ENCODE measurements at places on chromosomes 3 and 15.

GRCh38 chr3:106305127-106305526, 436.3 kb upstream of the CBLB start:
- DNase-seq, result no peak

DNA sequence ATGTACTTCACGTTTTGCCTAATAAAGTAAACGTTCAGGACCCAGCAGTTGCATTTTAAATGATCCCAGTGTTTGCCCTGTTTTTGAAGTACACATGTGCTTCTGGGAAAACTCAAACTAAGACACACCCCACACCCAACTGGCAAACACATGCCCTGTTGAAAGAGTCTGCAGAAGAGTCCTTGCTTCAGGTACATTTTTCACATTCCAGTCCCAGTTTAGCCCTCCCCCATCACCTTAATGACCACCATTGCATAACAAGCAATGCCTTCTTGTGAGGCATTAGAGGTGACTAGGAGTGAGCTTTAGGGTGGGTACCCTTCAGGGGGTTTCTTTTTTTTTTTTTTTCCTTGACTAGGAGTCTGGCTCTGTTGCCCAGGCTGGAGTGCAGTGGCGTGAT, 322.3 kb downstream of the CNTN4 start:
- no peak for DNase-seq

DNA sequence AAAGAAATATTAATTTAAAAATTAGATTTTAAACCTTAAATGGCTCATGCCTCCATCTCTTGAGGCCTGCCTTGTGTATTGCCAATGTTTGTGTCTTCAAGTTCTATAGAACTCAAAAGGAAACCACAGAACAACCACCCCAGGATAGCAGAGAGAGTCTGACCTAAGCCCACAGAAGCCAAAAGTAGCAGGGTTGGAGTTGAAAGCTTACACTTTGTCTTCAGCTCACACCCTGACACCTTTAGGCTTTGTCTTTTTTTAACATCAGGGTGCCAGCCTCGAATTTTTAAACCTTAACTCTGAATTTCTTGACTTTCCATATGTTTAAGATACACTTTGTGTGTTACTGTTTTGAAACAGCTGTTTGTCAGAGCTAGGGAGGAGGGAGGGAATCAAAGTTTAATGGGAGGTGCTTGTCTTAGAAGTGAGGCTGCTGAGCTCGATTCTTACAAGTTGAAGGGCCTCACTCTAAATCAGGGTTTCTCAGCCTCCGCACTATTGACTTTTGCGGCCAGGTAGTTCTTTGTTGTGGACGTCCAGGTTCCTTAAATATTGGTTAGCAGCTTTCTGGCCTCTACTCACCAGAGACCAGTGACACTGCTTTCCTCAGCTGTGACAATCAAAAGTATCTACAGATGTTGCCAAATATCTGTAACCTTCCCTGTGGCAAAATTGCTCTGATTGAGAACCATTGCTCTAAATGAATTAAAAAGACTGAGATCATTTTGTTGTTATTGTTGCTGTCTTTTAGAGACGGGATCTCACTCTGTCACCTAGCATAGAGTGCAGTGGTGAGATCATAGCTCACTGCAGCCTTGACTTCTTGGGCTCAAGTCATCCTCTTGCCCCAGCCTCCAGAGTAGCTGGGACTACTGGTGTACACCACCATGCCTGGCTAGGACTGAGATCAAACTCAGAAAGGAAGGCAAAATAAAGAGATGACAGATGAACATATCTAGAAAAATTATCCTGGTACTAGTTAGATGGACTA, 139.2 kb upstream of the EOMES start:
- DNase-seq, result no peak

DNA sequence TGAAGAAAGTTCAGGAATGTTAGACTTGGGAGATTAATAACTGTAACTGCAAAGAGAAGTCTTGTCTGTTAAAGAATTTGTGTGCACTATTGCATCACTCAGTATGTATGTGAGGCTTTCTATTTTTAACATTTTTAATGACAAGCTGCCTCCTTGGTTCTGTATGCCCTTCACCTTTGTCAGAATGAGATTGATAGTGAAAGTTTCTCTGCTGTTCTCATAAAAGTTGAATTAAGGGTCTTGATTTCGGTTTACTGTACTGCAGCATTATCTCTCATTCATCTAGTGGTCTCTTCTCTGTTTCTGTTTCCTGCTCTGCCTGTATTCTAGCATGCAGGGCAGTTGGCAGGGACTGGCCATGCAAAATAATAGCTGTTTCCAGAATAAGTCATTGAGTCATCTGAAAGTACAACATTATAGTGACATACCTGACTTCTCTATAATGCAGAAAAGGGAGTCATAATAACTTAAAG, 454.9 kb downstream of the IL5RA start:
- no peak for DNase-seq

- DNase-seq, result no peak
Measured at GRCh38 chr15:63408524-63408923, 26.9 kb upstream of the CA12 start.

GRCh38 chr15:94893091-94893490, 661.7 kb downstream of the MCTP2 start:
- DNase-seq, result no peak

DNA sequence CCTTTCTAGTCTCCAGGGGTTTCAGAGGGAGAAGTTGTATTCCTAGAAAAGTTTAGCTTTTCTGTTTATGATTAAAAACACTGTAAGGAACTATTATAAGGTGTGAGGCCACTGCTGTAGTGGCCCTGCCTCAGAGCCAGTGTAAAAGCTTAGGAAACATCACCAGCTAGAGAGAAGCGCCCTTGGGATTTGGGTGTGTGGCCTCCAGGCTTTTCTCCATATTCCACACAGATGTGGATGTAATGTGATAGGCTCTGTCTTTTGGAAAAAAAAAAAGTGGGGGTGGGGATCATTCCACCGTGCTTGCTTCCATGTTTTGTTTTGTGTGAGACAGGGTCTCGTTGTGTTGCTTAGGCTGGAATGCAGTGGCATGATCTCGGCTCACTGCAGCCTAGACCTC, 13.9 kb downstream of the SEC61A1 start:
- no peak for DNase-seq

All from stimulated activated CD4-positive, alpha-beta T cell treated with anti-CD3 and anti-CD28 coated beads, Interleukin-2, amount 100 ng/mL, for 48 hours (primary cell).